ENCODE measurements at places on chromosomes 12 and 14. TPM values are rescaled to one million over a fixed set of nuclear protein-coding genes. Genes with fewer than 3 reads are reported as not detected.

DNA sequence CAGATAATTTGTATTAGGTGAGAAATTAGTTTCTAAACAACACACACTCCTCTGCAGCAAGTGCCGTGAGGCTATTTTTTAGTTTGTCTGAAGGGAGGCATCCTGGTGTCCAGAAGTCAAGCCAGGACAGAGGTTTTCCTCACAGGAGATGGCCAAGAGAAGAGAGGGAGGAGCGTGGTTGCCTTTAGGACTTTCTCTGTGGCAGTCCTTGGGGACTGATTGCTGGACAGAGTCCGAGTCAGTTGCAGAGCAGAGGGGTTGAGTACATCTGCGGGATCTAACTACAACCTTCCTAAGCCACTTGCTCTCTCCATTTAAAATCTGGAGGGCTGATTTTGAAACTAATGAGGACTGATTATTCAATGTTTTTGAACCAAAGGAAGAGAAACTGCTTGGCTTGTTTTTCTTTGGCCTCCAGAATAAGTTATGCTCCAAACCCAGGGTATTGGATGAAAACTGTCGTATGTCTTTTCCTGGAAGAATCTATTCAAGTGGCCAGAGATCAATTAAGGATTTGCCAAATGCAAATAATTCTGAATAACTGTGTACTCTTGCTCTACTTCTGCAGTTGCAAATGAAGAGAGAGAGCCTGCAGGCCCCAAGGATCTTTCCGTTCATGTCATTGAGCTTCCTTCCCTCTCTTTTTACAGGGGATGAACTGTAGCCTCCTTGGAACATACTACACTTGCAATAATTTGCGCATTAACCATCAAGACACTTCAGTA, 1.2 kb downstream of the SLCO1C1 start:
- no peaks in the 10 kb centered on the region for H3K4me1 ChIP-seq
- no peaks in the 10 kb centered on the region for H3K27me3 ChIP-seq
- H3K4me3 ChIP-seq = no peak overlapping the region
- H3K36me3 ChIP-seq = no peaks in the 10 kb centered on the region

DNA sequence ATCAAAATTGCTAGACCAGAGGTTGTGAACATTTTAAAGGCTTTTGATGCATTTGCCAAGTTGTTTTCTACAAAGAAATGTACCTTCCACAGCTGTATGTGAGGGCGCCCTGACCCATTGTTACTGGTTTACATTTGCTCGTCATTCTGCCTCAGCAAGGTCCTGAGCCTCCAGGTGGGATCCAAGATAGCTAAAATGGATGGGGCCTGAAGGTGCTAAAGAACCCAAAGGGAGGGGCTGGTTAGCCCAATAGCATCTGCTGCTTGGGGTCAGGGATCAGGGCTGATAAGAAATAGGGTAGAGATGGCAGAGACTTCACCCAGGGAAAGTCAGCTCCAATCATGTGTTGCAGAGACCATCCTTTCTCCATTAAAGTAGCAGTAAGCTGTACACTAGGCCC, 43.1 kb downstream of the GALNT16 start:
- no peak overlapping the region for H3K4me3 ChIP-seq
- no peak overlapping the region for H3K27ac ChIP-seq
- H3K27me3 ChIP-seq = no peaks in the 10 kb centered on the region
- no peaks in the 10 kb centered on the region for H3K36me3 ChIP-seq

Gene TMEM63C
- 0.21 TPM for total RNA-seq

Gene ARG2
- 11.6 TPM for total RNA-seq

GRCh38 chr14:102182936-102183619, 43.4 kb downstream of the WDR20 start:
- no peak overlapping the region for H3K4me3 ChIP-seq
- no peak for DNase-seq
- H3K4me1 ChIP-seq = peaks cover 64% of the 10 kb centered on the region
- H3K27ac ChIP-seq = no peak overlapping the region

- H3K4me3 ChIP-seq = no peak overlapping the region
- H3K4me1 ChIP-seq = no peaks in the 10 kb centered on the region
- DNase-seq = no peak
- no peaks in the 10 kb centered on the region for H3K36me3 ChIP-seq
Observed at GRCh38 chr14:65250162-65250495, 147.8 kb upstream of the MAX start.
